Activated T-helper 17 cell treated with anti-CD3 and anti-CD28 coated beads, Interleukin-2, amount 50 U/mL, for 72 hours (primary cell): ENCODE measurements at places on chromosomes 4 and X.
A peak's percentile ranks its signal among the peaks of the same experiment; 100 is the strongest.

DNA sequence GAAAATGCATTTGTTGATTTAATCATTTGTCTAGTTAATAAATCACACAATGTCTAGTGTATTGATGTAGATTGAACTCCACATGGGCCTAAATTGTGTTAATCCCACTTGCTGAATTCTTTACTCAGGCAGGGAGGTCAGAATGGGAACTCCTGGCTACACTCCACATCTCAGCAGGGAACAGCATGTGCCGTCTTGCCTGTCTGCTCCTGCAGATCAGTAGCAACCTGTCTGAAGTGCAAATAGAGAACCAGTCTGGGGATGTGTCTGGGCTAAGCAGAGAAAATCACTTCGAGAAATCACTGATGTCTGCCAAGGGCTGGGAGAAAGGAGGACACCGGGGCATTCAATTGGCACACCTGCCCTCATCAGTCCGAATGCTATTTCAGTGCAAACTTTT is 16.5 kb upstream of the MXRA5 start:
- ATAC-seq = no peak

DNA sequence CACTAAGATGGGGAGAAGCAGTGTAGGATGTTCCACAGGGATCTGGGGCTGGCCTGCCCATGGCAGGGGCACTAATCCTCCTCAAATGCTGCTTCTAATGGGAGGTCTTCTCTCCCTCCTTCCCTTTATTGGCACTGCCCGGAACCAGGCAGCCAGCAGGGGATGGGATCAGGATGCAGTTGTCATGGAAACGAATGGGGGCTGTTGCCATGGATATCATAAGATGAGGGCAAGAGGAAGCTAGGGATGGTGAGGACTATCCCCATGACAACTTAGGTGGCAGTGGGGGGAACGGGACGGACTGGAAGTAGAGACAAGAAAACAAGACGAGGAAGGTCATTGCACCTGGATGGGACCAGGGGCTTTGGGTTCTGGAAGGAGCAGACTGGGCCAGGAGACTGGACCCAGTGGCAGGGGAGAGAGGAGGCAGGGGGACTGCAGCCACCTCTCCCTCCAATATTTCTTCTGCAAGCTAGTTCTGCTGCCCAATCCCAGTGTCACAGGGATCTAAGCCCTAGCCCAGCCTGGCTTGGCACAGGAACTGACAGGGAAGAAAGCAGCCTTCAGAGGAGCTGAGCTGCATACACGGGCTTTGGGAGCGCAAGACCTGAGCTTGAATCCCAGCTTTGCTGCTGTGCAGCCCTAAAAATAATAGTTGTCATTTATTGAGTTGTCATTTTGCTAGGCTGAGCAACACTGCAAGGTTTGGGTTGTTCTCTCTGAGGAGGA is 19.0 kb downstream of the IQSEC2 start:
- no peak for ATAC-seq

DNA sequence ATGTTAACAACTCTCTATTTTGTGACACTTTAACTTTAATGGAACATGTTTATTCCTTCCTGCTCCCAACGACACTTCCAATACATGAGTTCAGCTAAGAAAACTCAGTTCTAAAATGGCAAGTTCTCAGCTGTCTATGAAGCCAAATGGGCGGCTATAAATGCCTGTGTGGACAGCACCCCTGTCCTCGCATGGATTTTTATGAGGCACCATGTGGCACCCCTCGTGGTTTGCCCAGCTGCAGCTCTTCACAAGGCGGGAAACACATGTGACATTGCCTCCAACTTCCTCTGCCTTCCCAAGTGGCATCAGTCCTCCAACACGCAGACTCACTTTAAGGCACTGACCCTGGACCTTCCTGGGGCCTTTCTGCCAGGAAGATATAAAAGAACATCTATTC is 48.0 kb downstream of the SH3RF1 start:
- no peak for ATAC-seq

DNA sequence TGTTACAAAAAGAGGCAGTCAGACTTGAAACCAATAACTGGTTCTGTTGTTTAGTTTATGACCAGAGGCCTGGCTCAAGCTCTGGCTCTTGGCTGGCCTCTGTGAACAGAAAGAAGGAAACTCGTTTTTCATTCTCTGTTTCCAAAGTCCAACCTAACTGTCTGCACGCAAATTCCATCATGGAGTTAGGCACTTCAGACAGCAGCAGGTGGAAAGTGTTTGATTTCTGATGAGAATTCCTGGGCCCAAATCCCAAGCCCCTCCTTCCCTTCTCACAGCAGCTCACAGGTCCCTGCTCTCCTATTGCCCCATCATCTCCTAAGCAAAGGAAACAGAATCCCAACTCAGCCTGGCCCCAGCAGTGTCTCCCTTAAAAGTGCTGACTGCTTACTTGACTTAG is 42.8 kb upstream of the FGF16 start:
- no peak for ATAC-seq

DNA sequence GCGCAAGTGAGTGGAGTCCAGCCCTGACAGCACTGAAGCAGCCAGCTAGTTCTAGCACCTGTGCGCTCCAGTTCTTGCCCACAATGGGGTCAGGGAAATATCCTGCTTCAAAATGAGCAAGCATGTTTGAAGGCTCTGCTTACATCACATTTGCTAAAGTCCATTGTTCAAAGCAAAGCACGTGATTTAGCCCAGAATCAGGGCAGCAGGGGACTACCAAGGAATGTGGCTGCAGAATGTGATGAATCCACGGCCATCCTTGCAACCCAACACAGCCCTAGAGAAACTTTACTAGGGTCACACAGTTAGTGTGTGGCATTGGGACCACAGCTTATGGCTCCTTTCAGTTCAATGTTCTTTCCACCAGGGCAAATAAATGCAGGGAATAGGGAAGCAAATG is 47.3 kb upstream of the SMIM31 start:
- ATAC-seq = no peak

GRCh38 chr4:22721204-22721603 is 28.5 kb downstream of the GBA3 start:
- ATAC-seq = no peak

GRCh38 chrX:13005661-13006473 is 31.0 kb downstream of the TMSB4X start:
- peak; percentile 71 for ATAC-seq

- ATAC-seq = no peak
Observed at GRCh38 chr4:137957806-137958205, 284.3 kb downstream of the SLC7A11 start.

- no peak for ATAC-seq
Observed at GRCh38 chrX:41236629-41237028, 97.3 kb upstream of the DDX3X start.

DNA sequence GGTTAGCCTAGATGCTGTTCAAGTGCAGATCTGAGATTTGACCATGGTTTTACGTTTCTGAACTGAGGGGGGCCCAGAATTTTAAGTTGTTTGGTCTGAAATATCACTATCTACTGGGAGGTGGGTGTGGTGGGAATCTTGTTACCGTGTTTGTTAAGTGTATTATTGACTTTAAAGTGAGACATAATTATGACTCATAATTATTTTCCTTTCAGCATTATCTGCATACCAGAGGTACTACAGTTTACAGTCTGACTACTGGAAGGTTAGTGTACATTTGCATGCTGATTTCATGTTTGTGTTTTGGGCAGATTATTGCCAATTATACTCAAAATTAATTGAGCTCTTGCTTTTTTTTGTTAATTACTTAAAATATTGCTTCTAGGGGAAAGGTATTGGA is 101.5 kb downstream of the KDM6A start:
- peak; percentile 74 for ATAC-seq
